Stimulated activated CD8-positive, alpha-beta memory T cell treated with anti-CD3 and anti-CD28 coated beads, Interleukin-7, amount 100 ng/mL, for 48 hours (primary cell): ENCODE measurements at places on chromosomes 5 and 9.

GRCh38 chr5:39373791-39374190 is 9.5 kb upstream of the C9 start:
- DNase-seq: no peak

DNA sequence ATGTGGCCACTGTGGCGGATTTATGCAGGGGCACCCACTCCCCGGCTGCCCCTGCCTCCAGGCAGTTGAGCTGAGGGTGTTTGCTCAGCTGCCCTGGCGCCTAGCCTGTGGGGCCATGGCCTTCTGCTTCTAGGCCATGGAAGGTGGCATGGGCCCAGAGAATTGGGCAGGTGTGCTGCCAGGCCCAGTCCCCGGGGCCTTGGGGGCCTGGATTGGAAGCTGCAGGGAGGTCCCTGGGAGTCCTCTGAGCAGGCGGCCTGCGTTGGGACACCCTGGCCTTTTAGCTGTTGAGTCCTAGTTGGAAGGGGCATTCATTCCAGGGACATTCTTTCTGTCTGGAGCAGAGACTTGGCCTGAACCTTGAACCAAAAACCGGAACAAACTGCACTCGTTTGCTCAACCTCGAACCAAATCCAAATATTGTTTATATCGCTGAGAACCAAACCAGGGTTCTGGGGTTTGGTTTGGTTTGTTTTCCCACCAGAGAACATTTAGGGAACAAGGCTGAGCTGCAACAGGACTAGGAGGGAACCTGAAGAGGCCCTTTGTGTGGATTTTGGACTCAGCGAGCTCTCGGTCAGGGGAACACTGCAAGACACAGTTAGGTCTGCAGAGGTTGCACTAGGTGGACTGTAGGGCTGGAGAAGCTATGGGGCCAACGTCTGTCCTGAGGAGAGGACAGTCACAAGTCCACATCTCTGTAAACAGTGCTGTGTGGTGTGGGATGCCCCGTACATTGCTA is 116.8 kb downstream of the BOD1 start:
- DNase-seq: no peak

DNA sequence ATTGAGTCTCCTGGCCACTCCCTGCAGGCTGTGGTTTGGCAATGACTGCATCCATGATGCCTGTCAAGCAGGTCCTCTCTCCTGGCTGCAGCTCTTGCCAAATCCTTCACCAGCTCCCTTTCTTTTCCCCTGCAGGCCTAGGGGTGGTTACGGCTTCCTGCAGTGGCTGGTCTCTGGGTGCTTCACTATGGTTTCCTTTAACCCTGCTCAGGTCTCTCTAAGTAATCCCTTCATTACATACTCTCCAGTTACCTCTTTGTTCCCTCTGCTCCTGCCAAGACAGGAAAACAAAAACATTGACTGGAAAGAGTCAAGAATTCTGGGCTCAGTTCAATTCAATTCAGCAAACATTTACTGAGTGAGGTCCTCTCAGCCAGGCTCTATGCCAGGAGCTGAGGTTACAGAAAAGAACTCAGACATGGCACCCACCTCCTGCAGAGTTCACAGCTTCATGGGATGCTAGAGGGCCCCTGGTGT is 19.8 kb upstream of the PTPN3 start:
- no peak for DNase-seq

DNA sequence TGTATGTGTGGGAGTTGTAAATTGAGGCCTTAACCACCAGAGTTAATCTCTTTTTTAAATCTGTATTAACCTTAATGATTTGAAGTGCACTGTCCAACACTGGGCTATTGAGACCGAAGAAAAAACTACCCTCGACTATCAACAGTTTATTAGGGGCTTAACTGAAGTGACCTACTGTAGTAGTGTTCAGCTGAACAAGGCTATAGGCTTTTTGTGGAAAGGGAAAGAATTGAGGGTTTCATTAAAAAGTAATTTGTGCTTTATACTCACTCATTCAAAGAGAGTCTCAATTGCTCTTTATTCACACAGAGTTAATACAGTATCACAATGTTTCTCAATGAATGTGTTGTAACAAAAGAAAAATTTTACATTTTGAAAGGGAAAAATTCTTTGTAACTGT is 267.5 kb downstream of the SLF1 start:
- no peak for DNase-seq

DNA sequence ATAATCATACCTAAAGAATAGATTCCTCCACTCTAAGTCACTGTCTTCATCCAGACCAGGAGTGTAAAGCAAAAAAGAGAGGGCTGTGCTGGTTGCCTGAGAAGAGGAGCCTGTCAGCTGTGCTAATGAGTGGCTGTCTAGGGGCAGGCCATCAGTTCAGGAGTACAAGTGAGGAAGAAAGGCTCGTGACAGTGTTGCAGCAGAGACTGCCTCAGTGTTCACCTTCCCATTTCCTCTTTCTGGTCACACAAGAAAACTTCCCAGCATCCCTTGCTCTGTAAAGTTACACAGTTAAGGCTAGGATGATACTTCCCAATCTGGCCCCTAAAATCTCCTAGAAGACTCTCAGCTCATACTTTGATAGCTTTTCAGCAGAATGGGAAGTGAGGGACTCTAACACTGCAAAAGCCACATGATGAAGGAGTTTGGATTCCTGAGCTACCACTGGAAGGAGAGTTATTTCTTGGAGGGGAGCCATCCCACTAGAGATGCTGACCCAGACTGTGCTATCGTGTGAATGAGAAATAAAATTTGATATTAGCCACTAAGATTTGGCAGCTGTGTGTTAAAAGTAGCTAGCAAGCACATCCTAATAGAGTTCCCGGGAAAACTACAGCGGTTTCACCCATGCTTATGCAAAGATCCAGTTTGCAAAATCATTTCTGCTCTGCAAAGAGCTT is 67.1 kb downstream of the ADAMTS12 start:
- DNase-seq: no peak

- DNase-seq: no peak
These were observed 566 bp upstream of the ALDH7A1 start for GRCh38 chr5:126595486-126596083.

GRCh38 chr9:12774861-12775678 is at the start of gene LURAP1L:
Gene LURAP1L (plus strand): TSS chr9:12775020. CDS start chr9:12775716, 696 bp downstream.
- no peak for DNase-seq

GRCh38 chr5:31861601-31862000 is 222.7 kb downstream of the PDZD2 start:
- no peak for DNase-seq

DNA sequence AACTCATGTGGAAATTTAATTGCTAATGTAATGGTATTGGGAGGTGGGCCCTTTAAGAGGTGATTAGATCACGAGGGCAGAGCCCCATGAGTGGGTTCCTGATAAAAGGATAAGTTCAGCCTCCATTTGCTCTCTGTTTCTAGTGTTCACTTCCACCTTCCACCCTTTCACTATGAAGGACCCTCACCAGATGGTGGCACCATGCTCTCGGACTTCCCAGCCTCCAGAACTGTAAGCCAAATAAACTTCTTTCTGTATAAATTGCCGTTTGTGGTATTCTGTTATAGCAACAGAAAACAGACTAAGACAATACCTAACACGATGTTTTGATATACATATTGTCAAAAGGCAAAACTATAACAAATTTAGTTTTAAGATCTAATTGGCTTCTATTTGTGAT is 166.2 kb downstream of the DEPDC1B start:
- no peak for DNase-seq

DNA sequence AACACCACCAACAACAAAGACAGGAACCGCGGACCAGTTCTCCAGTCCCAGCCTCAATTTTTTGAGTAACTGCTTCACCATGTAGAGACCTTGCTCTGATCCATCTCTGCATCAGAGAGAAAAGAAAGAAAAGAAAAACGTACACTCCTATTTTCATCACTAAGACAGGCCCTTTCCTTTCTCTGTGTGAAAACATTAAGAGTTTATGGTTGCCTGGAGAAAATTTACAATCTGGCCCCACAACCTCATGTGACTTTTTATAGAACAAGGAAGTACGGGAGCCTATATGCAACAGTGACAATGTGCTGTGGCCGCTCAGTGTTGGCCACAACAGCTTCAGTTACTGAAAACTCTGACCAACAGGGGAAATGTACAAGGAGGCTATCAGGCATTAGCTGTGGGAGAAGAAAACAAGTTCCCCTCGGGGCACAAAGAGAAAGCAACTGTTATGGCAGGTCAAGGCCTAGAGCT is 272.9 kb upstream of the PTGER4 start:
- no peak for DNase-seq
